ENCODE measurements at places on chromosomes 7 and 10. TPM values are rescaled to one million over a fixed set of nuclear protein-coding genes. Genes with fewer than 3 reads are reported as not detected.

The TBX20 gene
- total RNA-seq: 0.27 TPM

- no peak for DNase-seq
Observed at GRCh38 chr10:17425584-17426262, 28.7 kb downstream of the ST8SIA6 start.

DNA sequence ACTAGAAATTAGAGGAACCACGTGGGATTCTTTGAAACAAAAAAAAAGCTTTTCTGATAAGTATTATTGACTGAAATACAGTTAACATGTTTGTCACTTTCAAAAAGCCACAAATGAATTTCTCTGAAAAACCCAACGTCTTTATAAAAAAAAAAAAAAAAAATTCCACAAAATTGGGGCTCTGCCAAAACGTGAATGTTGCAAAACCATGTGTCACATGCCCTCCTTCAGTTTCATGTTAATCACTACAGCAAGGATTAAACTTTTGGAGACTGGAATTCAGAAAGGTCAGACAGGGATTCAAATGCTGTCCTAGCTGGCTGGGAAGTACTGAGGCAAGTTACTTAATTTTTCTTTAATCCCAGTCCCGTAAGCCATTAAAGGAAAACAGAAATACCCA is 278.0 kb upstream of the KLF14 start:
- no peak for DNase-seq

- peak; percentile 9 for DNase-seq
Observed at GRCh38 chr7:113550966-113551365, 367.8 kb downstream of the PPP1R3A start.

DNA sequence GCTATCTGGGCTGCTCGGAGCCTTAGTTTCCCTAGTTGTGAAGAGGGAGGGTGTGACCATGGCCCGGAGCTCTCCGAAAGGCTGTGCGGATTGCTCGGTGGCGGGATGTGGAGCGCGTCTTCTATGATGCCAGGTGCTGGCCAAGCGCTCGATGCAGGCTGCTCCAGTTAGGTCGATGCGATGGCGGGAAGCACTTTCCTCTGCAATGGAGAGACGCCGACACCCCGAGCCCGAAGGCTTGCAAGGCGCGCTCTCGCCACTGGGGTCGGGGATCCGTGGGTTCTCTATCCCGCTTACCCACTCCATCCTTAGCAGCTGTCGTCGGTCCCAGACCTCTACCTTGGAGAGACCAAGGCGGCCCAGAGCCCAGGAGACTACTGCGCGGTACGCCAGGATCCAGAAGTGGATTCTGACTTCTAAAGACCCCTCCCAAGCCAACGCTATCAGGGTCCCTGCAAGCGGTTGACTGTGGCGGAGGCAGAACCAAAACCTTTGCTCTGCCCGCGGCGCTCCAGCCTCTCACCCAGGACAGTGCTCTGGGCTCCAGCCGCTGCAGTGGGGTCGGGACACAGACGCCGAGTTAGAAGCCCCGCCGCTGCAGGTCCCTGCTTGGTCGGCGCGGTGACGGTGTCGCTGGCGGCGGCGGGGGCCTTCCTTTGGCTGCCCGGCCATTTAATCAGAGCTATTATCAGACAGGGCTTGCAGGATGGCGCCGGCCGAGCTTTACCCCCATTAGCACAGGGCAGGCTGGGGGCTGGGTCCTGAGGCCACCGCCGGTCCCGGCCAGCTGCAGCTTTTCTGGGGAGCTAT is 7.8 kb upstream of the TBX20 start:
- DNase-seq: no peak

DNA sequence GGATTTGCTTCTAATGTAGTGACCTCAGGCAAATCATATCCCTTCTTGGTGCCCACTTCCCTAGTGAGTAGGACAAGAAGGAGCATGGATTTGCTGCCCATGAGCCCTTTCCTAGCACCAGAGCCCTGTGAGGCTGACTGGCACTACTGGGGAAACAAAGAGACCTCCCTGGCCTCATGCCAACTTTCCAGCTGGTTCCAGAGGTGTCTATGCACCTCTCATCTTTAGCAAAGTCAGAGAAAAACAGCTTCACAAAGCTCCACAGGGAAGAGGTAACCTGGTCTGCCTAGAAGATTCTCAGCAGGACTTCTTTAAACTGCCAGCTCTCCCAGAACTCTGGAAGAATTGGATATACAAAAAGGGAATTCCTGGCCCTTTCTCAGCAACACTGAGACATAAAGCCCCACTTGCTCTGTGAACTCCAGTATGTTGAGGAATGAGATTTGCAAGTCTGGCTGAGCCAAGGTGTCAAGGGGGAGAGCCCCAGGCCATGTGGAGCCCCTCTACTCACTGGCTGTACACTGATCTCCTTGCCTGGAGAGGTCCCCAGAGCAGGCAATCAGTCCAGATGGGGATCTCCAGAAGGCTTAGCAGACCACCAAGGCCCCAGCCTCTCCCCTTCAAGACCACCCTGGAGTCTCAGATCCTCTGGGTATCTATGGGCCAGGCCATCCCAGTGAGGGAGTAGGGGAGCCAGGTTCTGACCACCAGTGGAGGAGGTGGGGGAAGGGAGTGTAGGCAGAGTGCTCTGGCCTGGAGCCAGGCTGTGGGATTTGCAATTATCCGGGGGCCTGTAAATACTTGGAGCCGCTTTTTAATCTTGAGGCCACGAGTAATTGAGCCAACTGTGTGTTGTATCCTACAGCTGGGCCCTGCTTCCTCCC is 24.4 kb upstream of the RBM20 start:
- DNase-seq: no peak

DNA sequence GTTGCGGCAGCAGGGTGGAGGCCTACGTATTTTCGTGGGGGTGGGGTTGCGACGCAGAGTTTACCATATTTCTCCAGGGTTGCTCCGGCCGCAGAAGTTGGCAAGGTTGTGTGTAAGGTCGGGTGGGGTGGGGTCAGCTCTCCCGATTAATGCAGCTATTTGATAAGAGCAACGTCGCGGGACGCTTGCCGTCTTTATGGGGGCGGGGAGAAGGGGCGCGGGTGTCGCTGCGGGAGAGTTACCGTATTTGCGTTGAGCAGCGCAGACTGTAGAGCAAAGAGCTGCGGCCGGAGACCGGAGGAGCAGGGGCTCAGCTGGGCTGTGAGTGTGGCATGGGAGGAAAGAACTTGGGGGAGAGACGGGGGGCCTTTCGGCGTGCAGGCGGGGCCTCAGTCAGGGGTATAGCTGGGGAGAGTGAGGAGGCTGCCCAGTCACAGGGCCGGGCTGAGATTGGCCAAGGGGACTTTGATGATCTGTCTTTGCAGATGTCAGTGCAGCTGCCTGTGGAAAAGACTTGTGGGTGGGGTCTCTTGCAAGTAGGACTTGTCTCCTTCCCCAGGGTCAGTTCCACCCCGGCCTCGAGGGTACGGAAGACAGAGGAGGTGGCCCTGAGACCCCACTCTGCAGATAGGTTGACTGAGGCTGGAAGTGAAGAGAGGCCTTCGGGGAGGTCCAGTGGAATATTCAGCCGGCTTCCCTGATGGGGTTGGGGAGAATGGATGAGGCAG is 26.6 kb downstream of the ZNF775 start:
- no peak for DNase-seq

GRCh38 chr10:33180390-33180789 is 154.1 kb downstream of the NRP1 start:
- DNase-seq: no peak

DNA sequence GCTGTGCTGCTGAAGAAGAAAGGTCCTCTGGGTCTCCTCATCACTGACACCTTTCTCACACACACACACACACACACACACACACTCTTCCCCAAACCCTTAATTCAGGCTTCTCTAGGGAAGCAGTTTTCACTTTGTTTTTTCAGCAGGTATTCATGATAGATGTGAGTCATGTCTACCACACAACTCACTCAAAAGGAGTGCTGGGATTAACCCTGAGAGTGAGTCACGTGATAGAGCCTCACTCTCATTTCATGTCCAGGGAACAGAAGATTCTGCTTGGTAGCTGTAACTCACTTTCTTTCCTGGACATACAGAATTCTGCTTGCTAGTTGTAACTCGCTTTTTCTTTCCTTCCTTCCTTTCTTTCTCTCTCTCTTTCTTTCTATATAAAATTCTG is 45.4 kb downstream of the VIM start:
- DNase-seq: peak; percentile 81

DNA sequence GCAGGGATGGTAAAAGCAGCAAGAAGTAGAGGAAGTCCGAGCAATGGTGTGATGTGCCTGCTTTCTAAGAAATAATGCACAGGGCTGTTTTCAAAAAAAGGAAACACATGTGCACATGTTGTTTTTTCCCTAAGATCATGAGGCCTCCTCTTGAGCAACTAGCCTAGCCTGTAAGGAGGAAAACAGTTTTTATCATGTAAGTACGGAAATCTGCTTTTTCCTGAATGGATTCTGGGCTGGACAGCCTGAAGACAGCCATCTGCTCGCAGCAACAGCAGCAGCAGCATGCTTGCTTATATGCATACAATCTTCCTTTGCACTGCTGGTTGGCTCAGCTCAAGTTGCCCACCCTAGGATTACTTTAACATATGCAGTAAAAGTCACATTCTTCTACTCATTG is 87.1 kb downstream of the HIBADH start:
- no peak for DNase-seq

The VPS37D gene
- 12.2 TPM for total RNA-seq

The FBXL13 gene
- total RNA-seq: 3.1 TPM

The GRID2IP gene
- not detected for total RNA-seq

The TDRD1 gene
- total RNA-seq: not detected

The NUDT13 gene
- total RNA-seq: 1.9 TPM

All from kidney epithelial cell (primary cell).